ENCODE measurements at places on chromosomes 6 and 20.

DNA sequence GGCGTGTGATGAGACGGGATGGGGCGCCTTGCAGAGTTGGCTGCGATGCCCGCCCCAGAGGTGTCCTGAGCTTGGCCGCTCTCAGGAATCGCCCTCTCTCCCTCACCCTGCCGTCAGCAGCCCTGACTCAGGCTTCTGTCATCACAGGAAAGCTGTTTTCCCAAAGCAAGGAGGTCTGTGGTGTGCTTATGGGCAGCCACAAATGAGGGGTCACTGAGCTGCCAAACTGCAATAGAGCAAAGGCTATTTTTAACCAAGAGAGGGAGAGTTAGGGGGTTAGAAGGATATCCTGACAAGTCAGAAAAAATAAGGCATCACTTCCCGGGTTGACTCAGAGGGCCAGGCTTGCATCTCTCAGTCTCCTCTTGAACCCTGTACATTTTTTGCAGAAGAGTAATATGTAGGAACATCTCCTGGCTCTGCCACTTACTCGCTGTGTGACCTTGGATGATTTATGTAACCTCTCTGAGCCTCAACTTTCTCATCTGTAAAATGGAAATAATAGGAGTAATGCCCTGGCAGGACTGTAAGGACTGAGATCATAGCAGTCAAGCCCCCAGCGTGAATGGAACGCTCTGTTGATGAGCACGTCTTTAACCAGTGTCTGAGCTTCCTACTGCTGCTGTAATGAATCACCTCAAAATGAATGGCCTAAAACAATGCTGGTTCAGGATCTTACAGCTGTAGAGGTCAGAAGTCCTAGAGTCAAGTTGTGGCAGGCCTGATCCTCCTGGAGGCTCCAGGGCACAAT lies 181.9 kb downstream of the NFATC2 start:
- DNase-seq: no peak

- no peak for DNase-seq
Measured at GRCh38 chr6:7697432-7697819, 28.5 kb upstream of the BMP6 start.

GRCh38 chr6:45422503-45423110 lies 44.9 kb upstream of the SUPT3H start:
- DNase-seq: peak; percentile 62

DNA sequence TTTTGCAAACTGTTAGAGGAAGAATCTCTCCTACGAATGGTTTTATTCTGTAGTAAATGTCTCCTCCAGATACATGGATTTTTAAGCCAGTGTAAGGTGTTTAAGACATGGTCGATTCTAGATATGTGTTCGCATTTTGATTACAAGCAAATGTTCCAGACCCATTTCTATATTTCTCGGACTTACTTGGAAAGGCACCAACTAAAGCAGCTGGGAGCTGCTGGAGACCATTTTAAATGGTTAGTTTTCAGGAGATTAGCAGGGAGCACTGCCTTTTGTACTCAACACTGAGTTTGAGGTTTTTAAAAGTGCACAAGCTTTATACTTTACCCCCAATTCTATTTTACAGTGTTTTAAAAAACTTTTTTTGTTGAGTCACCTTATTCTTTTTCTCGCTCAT lies 857.0 kb downstream of the KIF16B start:
- DNase-seq: no peak

GRCh38 chr6:118843685-118844390 lies 50.1 kb upstream of the ASF1A start:
- DNase-seq: no peak

DNA sequence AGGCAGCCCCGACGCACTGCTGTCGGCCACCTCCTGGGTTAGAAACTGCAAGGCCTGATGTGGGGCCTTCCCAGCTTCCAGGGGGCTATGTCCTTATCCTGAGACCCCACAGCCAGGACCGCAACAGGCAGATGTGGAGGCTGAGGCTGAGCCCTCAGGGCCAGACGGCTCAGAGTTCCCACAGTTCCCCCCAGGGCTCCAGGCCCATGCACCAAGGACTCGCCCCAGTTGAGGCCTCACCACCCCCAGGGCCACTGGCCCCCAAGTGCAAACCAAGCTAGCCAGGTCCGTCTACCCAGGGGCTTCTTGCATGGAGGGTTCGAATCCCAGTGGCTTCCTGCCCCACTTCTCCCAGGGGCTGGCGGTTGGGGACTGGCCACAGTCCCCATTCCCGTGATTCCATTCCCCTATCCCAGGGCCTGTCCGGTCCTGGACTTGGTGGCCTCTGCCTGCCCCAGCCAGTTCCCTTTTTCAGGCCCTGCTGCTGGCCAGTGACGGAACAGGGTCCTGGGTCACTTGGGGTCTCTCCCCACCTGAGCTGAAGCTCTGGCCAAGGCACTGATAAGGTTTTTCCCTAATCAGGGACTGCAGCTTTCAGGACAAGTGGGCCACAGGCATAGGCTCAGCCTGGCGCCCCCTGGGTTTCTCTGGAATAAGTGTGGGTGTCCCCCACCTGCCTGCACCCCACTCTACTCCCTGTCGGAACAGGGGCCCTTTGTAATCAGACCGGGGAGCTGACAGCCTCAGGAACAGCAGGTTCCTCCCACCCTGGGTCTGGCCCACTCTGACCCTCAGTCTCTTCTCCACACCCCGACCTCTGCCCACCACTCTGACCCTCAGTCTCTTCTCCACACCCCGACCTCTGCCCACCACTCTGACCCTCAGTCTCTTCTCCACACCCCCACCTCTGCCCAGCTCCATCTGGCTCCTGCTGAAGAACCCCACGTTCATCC lies 22.0 kb downstream of the SLCO4A1 start:
- no peak for DNase-seq

- no peak for DNase-seq
Measured at GRCh38 chr20:33909331-33909921, 84.3 kb upstream of the RALY start.

DNA sequence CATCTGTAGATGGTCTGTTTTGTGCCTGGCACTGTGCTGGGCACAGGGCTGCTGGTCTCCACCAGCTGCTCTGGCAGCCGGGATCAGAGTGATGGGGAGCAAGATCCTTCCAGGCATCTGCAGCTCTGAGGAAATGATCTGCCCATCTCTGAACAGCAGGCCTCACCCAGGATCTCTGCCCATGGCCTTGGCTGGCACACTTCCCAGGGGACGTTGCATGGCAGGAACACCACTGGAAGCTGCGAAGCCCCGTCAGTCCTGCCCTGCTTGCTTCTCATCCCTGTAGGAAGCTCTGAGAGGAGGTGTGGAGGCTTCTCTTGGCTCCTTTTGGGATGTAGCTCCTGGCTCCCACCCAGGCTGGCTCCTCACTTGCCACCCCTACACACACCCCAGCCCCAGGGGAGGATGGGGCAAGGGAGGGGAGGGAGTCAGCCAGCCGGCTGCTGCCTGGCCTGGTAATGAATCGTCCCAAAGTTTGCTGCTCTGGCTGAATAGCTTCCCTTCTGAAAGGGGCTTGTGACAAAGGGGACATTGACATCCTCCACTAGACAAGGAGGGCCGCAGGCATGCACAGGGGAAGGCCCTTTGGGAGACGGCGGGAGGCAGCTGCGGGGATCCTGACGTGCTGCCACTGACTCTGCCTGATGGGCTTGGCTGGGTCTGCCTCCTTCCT lies 108.9 kb downstream of the VEGFA start:
- no peak for DNase-seq

DNA sequence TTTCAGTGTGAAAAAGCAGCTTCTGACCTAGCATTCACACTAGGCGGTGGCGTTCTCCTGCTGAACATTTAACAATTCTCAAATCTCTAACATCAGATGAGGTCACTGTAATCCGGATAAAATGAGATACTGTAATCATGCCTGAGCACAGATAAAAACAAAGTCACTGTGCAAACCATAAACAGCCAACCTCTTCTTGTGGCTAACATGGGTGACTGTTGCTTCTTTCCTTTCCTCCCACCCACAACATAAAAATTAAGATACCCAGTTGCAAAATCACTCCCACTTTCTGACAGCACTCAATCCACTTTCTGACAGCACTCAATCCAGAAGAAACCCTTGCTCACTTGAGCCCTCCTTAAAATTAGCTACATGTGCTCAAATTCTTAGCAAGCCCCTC lies 11.5 kb upstream of the ALDH8A1 start:
- no peak for DNase-seq

GRCh38 chr6:107401573-107401972 lies 57.8 kb downstream of the PDSS2 start:
- no peak for DNase-seq

DNA sequence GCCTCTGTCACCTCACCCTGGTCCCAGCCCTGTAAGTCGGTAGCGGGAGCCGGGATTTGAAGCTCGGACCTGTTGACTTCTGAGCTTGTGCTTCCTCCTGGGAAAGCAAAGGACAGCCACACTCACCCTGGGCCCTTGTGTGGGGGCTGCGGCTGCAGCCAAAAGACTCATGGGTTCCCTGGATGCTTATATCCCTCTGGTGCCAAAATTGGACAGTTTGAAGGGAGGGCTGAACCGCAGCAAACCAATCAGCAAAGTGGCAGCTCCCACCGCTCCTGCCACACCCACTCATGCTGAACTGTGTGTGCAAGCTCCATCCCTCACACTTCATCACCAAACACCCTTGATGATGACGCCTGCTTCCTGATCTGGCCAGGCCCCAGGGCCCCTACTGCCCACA lies 3.9 kb upstream of the CCN5 start:
- DNase-seq: no peak

- no peak for DNase-seq
Measured at GRCh38 chr6:33091957-33092356, 16.2 kb downstream of the HLA-DPB1 start.

DNA sequence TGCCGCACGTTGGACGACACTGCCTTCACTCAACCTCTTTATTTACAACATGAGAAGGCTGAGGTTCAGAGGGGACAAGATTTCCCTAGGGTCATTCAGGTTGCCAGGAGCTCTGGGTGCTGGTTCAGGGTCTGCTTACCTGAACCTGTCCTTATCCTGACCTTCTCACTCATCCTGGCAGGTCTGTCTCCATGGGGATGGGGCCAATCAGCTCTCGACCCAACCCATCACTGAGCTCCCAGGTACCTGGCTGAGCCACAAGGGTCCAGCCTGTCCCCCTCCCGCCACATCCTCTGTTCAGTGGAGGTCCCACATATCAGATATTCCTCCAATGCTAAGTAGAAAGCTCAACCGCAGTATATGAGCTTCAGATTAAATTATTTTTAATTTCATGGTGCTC lies 225.6 kb downstream of the ANKRD60 start:
- DNase-seq: no peak

DNA sequence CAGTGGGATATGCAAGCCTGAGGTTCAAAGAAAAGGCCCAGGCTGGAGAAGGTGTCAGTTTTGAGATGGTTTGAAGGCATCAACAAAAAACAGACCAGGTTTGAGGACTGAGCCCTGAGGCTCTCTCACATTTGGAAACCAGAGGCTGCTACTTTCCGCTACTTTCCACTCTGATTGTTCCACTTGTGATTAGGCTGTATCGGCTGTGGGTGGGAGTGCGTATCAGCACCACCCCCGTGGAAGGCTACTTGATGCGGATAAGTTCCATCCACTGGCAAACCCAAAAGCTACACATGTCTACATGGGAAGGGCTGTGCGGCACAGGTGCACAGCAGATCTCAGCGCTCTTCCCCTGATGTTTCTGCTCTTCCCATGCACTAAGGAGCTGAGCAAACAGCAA lies 198.7 kb downstream of the GMPR start:
- no peak for DNase-seq

DNA sequence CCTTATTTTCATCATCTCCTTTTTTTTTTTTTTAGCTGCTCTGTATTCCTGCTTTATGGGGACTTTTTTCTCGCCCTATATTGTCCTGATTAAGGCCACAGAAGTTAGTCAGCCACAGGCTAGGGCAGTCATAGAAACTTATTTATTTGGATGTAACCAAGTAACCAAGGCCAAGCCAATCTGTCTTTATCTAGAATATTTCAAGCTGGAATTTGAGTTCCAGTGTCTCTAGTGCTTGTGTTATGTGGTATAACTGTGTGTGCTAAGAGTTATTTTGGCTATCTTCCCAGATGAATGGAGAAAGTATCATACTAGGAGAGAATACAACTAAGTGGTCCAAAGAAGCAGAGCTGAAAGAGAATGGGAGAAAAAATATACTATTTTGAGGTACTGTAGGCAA lies 751.5 kb downstream of the CBLN4 start:
- no peak for DNase-seq

DNA sequence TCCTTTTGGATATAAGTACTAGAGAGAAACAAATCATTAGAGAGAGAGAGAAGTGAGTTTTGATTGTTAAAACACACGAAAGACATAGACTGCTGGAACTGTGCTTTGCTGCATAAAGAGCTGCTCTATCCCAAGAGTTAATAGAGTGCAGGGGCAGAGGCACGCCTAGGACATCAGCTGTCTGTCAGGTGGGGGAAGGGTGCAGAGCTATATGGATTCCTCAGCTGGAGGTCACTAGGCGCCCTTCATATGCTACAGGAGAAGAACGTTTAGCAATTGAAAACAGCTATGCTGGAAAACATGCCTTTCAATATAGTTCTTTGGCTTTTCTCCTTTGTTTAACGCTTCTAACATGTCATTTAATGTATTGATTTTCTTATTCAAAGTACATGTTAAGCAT lies 169.0 kb upstream of the MCHR2 start:
- DNase-seq: no peak

- no peak for DNase-seq
Measured at GRCh38 chr6:22071270-22072041, 225.4 kb downstream of the PRL start.

DNA sequence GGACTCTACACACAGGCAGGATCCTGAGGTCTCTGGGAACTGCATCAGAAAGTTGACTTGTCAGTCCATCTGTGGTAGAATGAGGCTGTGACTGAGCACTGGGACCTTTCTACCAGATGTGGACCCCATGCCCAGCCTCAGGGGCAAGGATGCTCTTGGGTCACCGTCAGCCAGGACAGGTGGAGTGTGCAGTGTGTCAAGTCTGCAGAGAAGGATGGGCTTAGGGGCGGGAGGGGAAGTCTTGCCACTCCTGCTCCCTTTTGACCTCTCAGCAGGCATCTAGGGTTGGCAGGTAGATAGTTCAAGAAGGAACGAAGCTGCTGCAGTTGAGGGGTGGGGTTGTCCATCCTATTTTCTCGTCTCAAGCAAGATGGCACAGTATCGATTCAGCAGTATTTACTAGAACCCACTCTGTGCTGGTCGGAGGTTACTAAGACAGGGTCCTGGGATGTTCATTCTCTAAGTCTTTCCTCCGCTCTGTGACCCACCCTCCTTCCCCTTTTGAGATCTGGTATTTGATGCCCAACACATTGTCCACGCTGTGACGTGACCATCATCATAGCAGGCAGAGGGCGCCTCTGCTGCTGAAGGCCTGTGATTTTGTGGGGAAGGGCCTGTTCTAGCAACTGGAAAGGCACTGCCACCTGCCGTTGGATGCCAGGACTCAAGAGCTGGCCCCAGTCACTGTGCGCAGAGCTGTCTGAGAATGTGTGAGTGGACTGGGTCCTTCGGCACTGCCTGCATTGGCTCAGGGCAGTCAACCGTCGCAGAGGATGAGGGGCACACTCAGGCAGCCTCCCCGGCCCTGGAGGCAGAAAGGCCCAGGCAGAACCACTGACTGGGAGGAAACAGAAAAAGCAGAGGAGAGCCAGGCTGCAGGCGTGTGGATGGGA lies 23.2 kb downstream of the RBCK1 start:
- DNase-seq: peak; percentile 30
